BJ (cell line): ENCODE measurements at places on chromosomes 5 and 9. TPM values are rescaled to one million over a fixed set of nuclear protein-coding genes. Genes with fewer than 3 reads are reported as not detected.

- DNase-seq: no peak
Measured at GRCh38 chr9:74573640-74574191, 76.6 kb downstream of the RORB start.

- no peak for DNase-seq
Measured at GRCh38 chr5:174688441-174689354, 35.7 kb upstream of the MSX2 start.

GRCh38 chr9:34896112-34896511, 62.0 kb upstream of the PHF24 start:
- no peak for DNase-seq

DNA sequence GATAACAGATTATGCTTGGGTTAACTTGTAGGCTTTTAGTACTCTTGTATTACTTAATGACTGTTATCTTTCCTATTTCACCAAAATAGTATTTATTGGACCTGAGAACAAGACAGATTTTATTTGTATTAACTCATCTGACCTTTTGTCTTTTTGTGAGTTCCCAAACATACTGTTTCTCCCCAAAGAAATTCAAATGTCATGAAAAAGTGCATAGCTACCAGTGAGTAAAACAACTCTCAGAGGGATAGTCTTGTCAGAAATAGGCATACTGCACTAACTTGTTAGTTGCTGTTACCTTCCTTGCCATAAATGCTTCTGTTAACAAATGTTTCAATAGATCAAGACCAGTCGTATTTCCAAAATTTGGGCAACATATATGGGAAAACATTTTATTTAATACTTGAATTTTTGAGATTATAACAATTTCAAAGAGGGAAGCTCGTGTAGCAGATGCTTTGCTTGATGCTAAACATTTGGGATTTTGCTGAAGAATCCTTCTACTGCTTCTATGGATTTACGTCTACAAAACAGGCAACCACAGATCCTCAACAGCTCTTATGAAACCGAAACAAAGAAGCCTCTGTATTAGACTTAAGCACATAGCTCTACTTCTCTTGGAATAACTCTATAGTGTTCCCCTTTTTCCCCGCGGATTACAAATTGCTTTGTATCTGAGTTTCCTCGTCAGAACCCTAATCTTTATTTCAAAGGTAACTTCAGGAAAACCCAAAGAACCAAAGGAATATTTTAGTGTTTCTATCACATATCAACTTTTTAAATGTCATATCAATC, 248.8 kb downstream of the MCTP1 start:
- no peak for DNase-seq

PCDHA9 gene
- polyA plus RNA-seq: 0.01 and 0.06 TPM in 2 replicates

DNA sequence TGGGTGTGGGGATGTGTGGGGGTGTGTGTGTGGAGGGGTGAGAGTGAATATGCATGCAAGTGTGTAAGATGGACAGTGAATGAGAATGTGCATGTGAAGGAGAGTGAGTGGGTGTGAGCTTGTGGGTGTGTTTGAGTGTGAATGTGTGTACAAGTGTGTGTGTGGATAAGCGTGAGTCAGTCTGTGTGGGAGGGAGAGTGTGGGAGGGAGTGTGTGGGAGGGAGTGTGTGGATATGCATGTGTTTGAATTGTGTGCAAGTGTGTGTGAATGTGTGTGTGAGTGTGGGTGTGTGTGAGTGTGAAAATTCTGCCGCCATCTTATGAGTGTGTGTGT, 3.7 kb upstream of the SCGB3A1 start:
- no peak for DNase-seq

ERBIN gene
- polyA plus RNA-seq: 26.0 and 56.0 TPM in 2 replicates

DNA sequence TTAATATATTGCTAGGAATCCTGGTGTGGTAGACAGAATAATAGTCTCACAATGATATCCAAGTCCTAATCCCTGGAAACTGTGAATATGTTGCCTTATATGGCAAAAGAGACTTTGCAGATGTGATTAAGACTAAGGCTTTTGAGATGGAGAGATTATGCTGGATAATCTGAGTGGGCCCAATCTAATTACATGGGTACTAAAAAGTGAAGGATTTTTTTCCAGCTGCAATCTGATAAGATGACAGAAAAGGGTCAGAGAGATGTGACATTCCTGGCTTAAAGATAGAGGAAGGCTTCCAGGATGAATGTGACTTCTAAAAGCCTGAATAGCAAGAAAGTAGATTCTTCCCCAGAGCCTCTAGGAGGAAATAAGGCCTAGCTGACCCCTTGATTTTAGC, 80.7 kb upstream of the MPDZ start:
- no peak for DNase-seq

GRCh38 chr5:151221574-151221973, 2.3 kb downstream of the CCDC69 start:
- DNase-seq: no peak

DNA sequence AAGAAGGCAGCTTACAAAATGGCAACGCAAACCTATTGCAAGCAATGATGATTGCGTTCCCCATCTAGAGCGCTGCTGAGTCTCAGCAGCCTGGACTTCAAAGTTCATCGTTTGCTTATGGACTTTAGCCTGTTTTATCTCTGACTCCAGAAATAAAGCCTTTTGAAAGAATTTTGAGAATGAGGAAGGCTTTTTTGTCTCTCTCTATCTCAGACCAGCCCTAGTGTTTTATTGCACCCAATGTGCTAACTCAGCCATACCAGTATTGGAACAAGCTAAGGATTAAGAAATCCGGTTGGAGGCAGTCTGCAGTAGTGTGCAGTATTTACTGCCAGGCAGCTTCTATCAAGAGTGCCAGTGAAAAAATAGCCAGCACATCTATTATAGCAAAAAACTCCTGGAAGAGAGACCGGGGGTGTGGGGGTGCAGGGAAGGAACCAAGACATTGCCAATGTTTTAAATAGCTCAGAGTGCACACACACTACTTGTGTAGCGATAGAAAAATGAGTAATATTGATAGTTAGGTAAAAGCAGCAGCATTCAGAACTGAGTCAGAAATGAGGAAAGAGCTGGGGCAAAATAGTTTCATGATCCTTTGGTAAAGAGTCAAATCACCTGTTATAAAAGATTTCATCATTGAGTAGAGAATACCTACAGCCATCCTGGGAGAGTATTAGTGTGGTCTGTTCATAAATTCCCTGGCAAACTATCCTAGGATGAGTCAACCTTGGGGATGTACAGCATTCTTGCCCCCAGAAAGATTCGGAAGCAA, 219.0 kb downstream of the ZNF608 start:
- no peak for DNase-seq

DNA sequence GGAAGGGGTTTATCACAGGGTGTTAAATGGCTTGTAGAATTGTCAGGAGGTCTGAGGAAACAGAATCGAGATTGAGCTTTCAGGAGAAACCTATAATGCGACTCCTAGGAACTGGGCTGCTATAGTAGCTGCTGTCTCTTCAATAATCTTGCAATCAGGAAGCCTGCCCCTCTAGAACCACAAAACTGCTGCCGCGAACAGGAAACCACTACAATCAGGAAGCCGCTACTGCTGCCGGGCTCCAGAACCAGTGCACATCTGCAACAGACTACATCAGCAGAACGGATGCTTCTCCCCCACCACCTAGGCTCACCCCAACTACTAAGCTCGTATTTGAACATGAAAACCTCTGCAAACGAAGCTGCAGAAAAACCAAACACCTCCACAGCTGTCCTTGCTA, 31.6 kb downstream of the TNFSF8 start:
- no peak for DNase-seq

DNA sequence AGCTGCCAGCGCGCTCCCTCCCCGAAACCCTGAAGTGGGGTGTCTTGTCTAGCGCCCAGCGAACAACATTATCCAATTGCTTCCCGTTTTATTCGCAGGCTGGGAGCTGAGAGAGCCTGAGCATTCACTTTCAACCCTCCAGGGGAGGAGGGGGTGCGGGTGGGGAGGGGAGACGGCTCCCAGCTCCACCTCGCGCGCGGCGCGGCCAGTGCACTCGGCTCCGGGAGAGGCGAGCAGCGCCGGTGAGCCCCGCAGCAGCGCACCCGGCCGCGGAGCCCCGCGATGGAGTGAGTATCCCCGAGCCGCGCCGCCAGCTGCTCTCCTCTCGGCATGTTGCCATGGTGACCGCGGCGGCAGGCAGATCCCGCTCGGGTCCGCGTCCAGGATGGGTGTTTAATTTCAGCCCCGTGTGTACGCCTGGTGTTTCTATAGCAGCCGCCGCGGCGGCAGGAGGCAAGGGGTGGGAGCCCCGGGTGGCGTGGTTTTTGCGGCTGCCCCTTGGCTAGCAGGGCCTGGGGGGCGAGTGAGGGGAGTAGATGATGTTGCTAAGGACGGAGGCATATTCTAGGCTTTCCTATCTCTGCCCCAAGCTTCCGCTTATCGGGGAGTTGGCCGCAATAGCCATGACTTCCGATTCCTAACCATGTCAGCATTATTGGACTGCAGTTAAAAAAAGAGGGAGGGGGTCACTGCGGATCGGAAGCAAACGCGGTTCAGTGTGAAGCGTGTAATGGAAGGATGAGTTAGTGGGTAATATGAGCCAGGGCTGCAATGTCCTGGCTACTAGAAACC, 139.2 kb upstream of the PALM2AKAP2 start:
- DNase-seq: no peak

- DNase-seq: no peak
Measured at GRCh38 chr9:123335986-123336329, 20.0 kb upstream of the CRB2 start.

DNA sequence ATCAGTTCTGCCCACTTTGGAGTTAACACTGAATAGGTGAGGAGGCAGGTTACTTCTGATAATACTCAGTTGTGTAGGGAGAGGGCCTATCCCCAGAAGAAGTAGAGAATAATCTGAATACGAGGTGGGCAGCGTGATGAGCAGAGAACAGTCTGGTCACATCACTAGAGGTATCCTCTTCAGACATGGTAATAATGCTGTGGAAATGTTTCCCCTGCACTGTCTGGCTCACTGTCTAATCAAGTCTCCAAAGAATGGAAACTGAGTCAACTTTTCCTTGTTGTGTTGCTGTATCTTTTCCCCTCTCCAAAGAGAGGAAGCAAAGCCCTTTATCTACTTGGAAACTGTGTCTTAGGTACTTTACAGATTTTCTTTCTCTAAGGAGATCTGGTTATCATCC, 110.9 kb upstream of the ANKRD55 start:
- DNase-seq: no peak

SOX30 gene
- polyA plus RNA-seq: 0.07 TPM in 2 replicates

DNA sequence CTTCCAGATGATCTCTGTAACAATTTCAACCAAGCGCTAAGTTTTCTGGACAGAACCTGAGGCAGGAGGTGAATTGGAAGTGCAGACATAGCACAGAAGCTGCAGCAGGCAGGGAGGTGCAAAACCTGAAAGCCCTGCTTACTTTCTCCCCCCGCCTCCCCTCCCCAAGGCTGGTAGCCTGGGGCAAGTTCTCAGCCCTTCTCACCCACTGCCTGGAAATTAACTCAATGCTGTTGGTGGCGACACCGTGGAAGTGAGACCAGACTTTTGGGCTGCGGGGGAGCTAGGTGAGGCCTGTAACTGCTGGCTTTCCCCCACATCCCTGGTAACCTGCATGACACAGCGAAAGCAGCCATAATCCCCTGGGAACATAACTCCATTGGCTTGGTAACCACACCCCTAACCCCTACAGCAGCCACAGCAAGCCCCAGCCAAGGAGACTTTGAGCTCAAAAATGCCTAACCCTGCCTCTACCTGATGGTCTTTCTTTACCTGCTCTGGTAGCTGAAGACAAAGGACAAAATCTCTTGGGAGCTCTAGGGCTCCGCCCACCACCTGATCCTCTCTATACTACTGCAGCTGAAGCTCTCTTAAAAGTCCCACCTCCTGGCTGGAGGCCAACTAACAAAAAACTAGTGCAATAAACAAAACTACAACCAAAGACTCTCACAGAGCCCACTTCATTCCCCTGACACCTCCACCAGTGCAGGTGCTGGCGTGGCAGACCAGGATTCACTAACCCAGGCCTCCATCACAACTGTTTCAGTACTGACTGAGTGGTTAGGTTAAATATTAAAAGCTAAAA, 11.9 kb upstream of the OR13C8 start:
- DNase-seq: no peak

ZFP2 gene
- 0.17 and 0.32 TPM in 2 replicates for polyA plus RNA-seq

CCDC183 gene
- polyA plus RNA-seq: 0.20 and 0.33 TPM in 2 replicates

DNA sequence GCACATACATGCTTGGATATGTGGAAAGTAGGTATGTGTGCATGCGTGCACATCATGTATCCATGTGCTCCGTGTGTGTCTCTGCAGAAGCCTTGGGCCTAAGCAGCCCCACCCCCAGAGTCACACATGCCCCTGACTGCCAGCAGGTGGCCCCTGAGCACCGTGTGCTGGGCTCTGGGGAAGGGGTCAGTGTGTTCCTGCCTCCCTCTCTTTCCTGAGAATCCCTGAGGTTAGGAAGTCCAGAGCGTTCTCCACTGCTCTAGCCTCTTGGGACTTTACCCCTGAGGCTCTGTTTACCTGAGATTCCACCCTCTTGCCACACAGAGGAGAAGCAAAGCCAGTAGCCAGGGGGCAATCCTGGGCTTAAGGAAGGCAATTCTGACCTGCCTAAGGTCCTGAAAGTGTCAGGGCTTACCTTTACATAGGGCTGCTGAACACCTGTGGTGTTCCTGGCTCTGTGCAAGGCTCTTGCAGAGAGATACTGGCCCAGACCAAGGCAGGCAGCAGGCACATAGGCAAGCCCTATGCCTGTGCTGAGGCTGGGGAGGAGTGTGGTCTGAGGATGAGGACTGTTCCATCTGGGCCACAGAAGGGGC, 207.3 kb downstream of the TMEM38B start:
- DNase-seq: no peak

FAXDC2 gene
- 10.7 and 13.6 TPM in 2 replicates for polyA plus RNA-seq

GRCh38 chr5:122943050-122943698, 93.4 kb downstream of the PPIC start:
- DNase-seq: no peak

DNA sequence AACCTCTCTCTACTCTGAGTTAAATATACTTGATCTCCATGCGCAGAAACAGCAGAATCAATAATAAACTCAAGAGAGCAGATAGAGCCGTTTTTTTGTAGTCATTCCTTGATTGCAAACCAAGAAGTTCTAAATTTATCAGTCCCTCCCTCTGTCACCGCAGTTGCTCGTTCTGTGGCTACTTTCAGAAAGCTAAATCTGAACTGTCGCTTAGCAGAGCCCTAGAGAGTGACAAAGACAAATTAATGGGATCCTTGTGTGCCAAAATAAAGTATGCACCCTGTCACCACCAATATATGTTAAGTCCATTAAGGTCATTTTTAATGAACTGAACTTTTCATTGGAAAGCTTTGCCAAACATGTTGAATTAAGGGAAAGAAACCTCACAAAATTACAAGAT, 218.3 kb downstream of the ADAMTSL1 start:
- no peak for DNase-seq

- no peak for DNase-seq
Measured at GRCh38 chr9:95078939-95079338, 238.6 kb downstream of the FANCC start.

DNA sequence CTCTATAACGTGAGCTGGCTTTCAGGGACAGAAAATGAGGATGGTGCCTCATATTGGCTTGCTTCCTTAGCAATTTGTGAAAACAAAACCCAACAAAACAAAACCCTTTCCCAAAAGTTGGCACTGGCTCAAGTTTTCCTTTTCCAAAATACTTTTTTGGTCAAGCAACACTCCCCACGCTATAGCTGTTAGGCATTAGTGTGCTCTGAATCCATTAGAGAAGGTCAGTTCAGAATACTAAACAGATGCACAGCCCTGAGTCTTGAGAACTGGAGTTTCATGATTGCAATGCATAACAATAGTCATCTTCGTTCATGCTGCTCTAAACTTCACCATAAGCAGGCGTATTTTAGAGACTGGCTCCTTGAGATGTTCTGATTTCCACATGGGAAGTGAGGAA, 172.0 kb upstream of the KLF9 start:
- DNase-seq: no peak

GRCh38 chr9:95852059-95853032, 23.1 kb upstream of the ERCC6L2 start:
- no peak for DNase-seq

CYLC2 gene
- polyA plus RNA-seq: not detected in 2 replicates

GRCh38 chr5:160380041-160380440, 9.6 kb upstream of the C1QTNF2 start:
- DNase-seq: no peak
